ENCODE measurements at places on chromosomes 2 and 18.

GRCh38 chr2:148026573-148026972 is 5.7 kb downstream of the MBD5 start:
- no peak for DNase-seq

DNA sequence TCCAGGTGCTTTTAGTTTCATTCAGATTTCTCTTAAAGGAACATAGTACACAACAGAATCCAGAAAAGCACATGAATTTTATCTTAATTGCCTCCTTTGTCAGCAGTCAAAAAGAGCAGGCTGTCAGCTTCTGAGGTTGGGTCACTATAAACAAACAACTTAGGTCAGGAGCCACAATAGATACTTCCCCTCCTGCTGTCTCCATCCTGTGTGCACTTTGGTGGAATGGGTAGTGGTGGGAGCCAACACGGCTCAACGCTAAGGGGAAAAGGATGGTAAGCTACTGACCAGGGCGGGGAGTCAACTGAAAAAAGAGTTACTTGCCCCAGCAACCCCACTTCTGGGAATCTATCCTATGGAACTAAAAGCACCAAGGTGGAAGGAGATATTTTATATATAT is 121.9 kb downstream of the PAX3 start:
- DNase-seq, result no peak

- DNase-seq, result no peak
Measured at GRCh38 chr2:206558492-206558891, 83.8 kb upstream of the FAM237A start.

- no peak for DNase-seq
Measured at GRCh38 chr2:139819273-139819796, 1039.1 kb upstream of the NXPH2 start.
